Left ventricle myocardium inferior (tissue), 1 donor: ENCODE measurements at places on chromosomes 5 and 9. TPM values are rescaled to one million over a fixed set of nuclear protein-coding genes. Genes with fewer than 3 reads are reported as not detected.

DNA sequence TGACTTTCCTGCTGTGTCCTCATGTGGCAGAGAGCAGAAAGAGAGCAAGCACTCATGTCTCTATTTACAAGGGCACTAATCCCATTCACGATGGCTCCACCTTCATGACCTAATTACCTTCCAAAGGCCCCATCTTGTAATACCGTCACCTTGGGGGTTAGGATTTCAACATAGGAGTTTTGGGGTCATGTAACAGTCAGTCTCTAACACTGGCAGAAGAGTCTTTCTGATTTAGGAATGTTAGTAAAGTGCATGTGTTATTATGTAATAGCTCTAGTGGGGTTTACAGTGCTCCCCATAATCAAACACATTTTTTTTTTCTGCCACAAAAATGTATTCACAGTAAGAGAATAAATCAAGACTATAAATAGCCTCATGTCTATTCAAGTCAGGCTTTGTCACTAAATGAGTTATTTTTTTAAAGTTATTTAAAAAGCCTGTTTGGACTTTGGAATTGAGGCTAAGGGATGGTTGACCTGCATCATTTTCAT lies 19.1 kb downstream of the GALNT10 start:
- no peaks in the 10 kb centered on the region for H3K27me3 ChIP-seq
- no peak for DNase-seq
- peaks cover 17% of the 10 kb centered on the region for H3K4me1 ChIP-seq

- H3K4me3 ChIP-seq: no peak overlapping the region
- no peak overlapping the region for H3K27ac ChIP-seq
- H3K36me3 ChIP-seq: no peaks in the 10 kb centered on the region
- H3K4me1 ChIP-seq: peaks cover 28% of the 10 kb centered on the region
Measured at GRCh38 chr5:143694357-143694756, 117.6 kb upstream of the HMHB1 start.

DNA sequence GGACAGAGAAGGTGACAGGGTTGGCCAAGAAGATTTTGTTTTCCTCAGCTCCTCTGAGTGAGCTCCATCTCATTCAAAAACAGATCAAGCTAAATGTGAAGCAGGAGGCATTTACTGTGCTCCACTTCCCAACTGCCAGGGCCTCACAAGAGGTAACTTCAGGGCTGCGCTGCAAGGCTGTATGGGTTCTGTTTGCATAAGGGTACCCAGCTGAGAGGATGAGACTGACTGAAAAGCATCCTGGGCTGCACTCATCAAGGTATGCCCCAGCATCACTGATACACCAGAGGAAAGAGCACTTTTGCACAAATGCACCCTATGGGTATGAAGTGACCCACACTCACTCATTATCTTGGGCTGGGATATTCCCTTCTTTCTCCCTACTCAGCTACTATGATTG lies 316.2 kb upstream of the HAPLN1 start:
- no peak for DNase-seq
- H3K27ac ChIP-seq: no peak overlapping the region
- H3K4me1 ChIP-seq: no peaks in the 10 kb centered on the region
- no peaks in the 10 kb centered on the region for H3K36me3 ChIP-seq

DNA sequence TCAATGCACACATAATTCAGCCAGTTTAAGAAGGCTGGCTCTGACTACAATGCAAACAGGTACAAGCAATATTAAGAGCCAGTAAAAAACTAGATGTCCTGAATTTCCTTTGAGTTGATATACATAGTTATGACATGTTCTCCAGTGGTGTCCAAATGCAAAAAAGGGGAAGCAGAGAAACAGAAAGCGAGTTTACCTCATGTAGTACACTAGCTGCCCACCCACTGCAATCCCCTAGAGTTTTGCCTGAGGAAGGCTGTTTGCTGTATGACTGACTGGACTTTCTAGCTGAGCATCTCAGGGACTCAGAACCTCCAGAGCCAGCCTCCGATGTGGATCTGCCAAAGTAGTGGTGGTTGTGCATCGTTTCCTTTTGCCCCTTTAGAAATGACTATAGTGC lies 44.8 kb upstream of the SLC1A3 start:
- H3K27ac ChIP-seq: no peak overlapping the region
- no peak overlapping the region for H3K4me3 ChIP-seq
- H3K27me3 ChIP-seq: no peaks in the 10 kb centered on the region
- H3K36me3 ChIP-seq: no peaks in the 10 kb centered on the region
- peaks cover 3% of the 10 kb centered on the region for H3K4me1 ChIP-seq

- no peaks in the 10 kb centered on the region for H3K4me1 ChIP-seq
- no peak overlapping the region for H3K4me3 ChIP-seq
- H3K36me3 ChIP-seq: no peaks in the 10 kb centered on the region
- H3K27ac ChIP-seq: no peak overlapping the region
- no peaks in the 10 kb centered on the region for H3K27me3 ChIP-seq
- no peak for DNase-seq
Measured at GRCh38 chr9:103804077-103804735, 289.9 kb upstream of the SMC2 start.

- peak overlapping the region; percentile 75 for H3K27ac ChIP-seq
- peaks cover 22% of the 10 kb centered on the region for H3K4me1 ChIP-seq
- no peaks in the 10 kb centered on the region for H3K36me3 ChIP-seq
Measured at GRCh38 chr5:74289238-74289637, 351.3 kb downstream of the ENC1 start.

GRCh38 chr9:109253637-109254284 lies 67.1 kb downstream of the EPB41L4B start:
- H3K27me3 ChIP-seq: no peaks in the 10 kb centered on the region
- H3K27ac ChIP-seq: no peak overlapping the region
- DNase-seq: no peak
- H3K4me3 ChIP-seq: no peak overlapping the region

DNA sequence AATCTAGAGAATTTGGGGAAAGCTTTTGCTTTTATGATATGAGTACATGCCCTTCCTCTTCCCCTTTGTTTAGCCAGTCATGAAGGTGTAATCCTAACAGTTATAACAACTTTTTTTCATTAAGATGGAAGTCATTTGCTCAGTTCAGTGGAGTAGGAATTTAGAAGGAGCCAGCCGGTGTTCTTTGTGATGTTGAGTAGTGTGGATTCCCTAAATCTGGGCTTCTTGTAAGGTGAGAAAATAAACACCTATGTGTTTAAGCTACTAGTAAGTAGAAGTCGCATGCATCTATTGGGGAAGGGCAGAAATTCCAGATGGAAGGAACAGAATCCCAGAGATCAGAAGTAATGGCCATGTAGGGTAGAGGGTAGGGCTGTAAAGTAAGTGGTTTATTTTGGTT lies 13.6 kb upstream of the CNTLN start:
- H3K27me3 ChIP-seq: no peaks in the 10 kb centered on the region
- H3K4me1 ChIP-seq: no peaks in the 10 kb centered on the region
- H3K36me3 ChIP-seq: no peaks in the 10 kb centered on the region
- H3K4me3 ChIP-seq: no peak overlapping the region
- H3K27ac ChIP-seq: no peak overlapping the region
- DNase-seq: no peak

DNA sequence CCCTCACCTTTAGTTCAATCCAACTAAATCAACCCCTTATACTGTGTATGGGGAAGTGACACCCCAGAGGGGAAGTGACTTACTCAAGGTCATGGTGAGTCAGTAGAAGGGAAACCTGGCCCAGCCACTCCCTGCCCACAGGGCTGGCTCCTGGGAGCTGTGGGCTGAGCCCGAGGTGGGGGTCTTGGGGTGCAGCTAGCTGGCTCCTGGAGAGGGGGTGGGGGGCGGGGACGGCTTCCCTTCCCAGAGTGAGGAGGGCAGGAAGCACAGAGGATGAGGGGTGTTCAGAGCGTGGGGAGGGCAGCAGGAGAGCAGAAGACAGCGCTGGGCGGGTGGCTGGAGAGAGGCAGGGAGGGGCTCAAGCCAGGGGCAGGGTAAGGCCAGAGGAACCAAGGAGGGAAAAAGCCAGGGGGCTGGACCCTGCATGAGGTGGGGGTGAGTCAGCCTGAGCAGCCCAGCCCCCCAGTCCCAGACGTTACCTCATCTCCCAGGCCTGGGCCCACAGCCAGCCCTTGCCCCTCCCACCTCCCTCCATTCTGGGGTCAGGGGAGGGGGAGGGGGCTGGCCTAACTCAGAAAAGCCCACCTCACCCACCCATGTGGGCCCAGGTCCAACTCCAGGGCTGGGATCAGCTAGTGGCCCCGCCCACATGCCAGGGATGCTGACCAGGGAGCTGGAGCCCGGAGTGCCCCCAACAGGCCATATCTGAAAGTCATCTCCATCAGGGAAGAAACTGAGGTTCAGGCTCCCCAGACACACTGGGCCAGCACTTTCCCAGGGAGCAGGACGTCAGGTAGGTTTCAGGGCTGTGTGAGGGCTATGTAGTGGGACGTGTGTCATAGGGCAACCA lies 2.8 kb downstream of the PDLIM7 start:
- H3K27me3 ChIP-seq: no peaks in the 10 kb centered on the region
- peak overlapping the region; percentile 96 for H3K4me3 ChIP-seq
- peak overlapping the region; percentile 95 for H3K27ac ChIP-seq
- H3K4me1 ChIP-seq: peaks cover 72% of the 10 kb centered on the region
- peak; percentile 60 for DNase-seq
- peaks cover 35% of the 10 kb centered on the region for H3K36me3 ChIP-seq

DNA sequence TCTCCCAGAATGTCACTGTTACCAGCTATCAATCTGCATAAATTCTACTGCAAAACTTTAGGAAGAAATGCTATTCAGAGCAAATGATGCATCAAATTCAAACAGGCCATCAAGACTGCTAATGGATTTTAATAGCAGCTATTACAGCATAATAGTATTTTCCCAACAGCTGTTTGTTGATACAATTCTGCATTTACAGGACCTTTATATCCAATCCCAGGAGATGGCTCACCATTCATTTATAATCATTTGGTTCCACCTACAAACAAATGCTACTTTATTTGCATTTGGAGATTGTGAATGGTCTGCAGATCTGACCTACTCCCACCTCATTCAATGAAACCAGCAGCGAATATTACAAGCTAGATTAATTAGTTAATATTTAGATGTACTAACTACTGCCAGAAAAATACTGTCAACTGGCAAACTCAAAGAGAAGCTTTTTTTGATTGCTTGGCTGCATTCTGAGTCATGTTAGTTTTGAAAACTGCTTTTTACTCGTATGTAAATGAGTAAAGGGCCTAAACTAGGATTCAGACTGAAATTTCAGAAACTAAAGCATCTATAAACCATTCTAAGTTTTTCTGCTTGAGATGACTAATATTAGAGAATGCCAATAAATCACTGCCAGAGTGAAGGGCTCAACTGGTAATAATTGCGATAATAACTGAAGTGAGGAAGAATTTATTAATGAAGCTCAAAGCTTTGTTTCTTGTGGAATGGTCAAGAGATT lies 7.1 kb upstream of the PCA3 start:
- DNase-seq: no peak
- H3K4me3 ChIP-seq: no peak overlapping the region
- peaks cover 18% of the 10 kb centered on the region for H3K27me3 ChIP-seq
- H3K36me3 ChIP-seq: no peaks in the 10 kb centered on the region
- H3K4me1 ChIP-seq: no peaks in the 10 kb centered on the region
- H3K27ac ChIP-seq: no peak overlapping the region

DNA sequence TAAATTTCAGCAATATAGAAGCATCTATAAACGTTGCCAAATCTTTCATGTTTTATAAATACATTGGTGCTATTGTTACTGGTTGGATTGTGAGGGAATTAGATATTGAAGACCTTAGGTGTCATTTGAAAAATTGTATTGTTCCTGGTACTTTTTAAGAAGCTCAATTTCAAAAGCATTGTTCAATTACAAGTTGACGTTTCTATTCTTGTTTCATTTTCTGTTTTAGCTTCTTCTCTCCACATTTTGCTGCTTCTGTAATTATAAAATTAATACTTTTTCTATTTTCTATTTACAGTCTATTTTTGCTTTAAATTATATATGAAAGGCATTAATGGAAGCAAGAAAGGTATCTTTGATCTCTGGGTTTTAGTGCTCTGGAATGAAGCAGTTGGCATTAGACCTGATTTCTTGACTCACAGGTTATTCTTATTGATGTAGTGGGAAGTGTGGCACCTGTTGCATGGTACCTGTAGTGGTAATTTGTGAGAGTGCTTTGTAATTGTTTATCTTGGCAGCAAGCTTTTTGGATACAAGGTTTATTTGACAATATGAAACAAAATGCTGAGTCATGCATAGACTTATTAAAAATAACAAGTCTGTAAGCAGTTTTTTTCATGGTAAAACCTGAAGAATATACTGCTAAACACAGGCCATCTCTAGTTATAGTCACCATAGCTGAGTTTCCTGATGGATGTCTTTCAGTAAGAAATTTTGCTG lies 13.2 kb downstream of the MACIR start:
- H3K27me3 ChIP-seq: no peaks in the 10 kb centered on the region
- H3K27ac ChIP-seq: no peak overlapping the region
- peaks cover 34% of the 10 kb centered on the region for H3K4me1 ChIP-seq
- peaks cover 10% of the 10 kb centered on the region for H3K36me3 ChIP-seq
- DNase-seq: no peak

DNA sequence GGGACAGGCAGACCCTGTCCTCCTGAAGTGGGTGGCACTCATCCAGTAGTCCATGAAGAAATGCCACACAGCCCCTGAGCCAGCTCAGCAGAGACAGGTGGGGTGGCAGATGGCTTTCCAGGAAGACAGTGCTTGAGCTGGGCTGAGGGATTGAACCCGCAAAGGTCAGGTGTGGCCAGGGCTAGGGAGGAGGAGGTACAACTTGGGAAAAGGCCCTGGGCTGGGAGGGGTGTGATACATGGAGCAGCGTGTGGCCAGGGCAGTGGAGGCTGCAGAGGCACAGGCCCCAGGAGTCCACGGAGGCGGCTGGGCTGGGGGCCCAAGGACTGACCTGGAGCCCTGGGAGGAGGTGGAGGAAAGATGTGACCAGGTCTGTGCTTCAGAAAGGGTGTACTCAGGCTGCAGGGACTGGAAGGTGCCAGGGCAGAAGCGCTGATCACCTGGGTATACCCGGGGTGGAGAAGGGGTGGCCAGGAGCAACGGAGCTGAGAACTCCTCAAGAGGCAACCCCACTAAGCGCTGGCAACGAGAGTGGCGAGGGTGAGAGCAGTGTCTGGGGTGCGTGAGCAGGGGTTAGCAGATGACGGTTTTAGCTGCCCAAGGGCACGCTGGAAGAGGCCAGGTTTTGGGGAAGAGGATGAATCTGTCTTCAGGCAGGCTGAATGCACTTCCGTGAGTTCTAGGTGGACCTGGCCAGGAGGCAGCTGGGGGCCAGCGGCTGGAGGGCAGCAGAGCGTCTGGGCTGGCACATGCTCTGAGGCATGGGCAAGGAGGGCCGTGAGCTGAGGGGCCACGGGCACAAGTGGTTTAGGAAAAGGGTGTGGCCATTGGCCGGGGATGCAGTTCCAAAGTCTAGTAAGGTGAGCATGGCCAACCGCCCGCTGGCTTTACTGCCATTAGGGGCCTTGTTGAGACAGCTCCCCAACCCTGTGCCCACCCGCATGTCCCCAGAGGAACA lies 3.9 kb upstream of the RABL6 start:
- no peaks in the 10 kb centered on the region for H3K36me3 ChIP-seq
- peaks cover 36% of the 10 kb centered on the region for H3K27me3 ChIP-seq
- no peak overlapping the region for H3K4me3 ChIP-seq
- peaks cover 52% of the 10 kb centered on the region for H3K4me1 ChIP-seq

The PAM gene
- total RNA-seq: 1,051 TPM
